ENCODE measurements at places on chromosomes 2 and 18. TPM values are rescaled to one million over a fixed set of nuclear protein-coding genes. Genes with fewer than 3 reads are reported as not detected.

- DNase-seq: no peak
These were observed 78.5 kb downstream of the UGGT1 start for GRCh38 chr2:128169497-128169896.

GRCh38 chr18:13003466-13003896 is 12.3 kb downstream of the CEP192 start:
- DNase-seq: no peak

DNA sequence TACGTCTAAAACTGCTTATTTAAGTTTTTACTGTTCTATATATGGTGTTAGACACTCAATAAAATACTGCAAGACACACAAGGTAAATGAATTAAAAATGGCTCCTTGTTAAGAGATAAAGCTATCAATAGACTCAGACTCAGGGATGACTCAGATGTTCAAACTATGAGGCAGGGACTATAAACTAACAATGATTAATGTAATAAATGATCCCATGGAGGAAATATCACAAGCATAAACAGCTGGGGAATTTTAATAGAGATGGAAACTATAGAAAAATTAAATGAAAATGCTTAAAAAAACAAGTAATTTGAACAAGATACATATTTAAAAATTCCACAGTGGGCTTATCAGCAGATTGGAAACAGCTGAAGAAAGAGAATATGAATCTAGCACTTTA is 650.8 kb downstream of the DCDC2C start:
- no peak for DNase-seq

DNA sequence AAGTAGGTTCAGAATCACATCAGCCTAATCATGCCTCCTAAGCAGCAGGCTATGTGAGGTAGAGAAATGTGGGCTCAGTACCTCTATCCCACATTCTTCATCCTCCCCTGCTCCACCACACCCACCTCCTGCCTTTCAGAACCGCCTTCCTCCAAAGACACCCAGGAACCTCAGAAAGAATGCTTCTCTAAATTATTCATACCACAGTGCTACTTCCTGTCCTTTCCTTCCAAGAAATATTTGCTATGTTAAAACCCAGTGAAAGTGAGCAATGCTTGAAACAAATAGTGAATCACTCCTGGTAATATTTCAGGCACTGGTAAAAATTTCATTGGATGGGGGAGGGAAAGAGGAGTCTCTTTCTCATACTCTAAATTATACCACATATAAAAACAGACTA is 24.0 kb upstream of the CREB1 start:
- no peak for DNase-seq

DNA sequence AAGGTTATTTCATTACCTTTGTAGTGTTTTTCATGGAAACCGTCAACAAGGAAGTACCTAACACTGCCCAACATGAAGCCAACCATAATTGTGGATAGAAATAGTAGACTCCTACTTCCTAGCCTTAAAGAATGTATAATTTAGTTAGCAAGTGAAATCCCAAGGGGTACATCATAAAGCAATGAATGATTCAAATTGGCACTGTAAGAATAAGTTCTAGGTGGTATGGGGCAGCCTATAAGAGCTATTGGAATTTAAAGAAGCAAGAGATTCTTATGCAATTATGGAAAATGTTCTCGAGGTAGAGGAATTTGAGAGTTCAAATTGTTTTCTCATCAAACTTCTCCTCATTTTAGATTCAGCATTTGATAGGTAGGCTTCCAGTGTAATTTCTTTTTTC is 157.9 kb downstream of the FMNL2 start:
- no peak for DNase-seq

ANKRD39 gene
- polyA plus RNA-seq: 9.4 TPM

DNA sequence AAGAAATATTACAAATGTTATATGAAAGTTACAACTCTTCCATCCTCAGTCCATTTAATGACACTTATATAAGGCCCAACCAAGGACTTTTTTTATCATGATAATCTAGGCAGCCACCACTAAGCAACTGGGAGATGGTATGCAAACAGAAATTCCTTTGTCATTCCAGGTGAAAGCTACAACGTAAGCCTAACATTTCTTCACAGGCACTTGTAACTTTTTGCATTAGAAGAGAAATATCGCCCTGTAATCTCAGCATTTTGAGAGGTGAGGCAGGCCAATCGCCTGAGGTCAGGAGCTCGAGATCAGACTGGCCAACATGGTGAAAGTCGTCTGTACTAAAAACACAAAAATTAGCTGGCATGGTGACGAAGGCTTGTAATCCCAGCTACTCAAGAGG is 581.2 kb upstream of the SLC8A1 start:
- DNase-seq: no peak

DNA sequence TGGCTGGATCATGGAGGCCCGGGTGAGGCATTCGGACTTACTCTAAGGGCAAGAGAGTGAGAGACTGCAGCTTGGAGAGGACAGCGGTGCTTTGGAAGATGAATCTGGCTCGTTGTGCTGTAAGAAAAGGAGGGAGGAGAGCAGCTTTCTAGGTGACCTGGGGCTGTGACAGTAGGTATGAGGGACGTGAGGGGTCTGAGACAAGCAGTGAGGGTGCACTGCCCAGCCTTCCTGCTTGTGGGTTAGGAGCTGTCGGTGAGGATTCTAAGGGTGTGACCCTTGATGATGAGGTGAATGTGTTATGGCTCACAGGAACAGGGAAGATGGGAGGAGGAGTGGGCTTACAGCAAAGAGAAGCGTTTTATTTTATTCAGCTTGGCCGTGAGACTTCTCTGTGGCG is 27.1 kb upstream of the RHOB start:
- no peak for DNase-seq

- no peak for DNase-seq
These were observed 50.6 kb upstream of the SETBP1 start for GRCh38 chr18:44630118-44630517.

DNA sequence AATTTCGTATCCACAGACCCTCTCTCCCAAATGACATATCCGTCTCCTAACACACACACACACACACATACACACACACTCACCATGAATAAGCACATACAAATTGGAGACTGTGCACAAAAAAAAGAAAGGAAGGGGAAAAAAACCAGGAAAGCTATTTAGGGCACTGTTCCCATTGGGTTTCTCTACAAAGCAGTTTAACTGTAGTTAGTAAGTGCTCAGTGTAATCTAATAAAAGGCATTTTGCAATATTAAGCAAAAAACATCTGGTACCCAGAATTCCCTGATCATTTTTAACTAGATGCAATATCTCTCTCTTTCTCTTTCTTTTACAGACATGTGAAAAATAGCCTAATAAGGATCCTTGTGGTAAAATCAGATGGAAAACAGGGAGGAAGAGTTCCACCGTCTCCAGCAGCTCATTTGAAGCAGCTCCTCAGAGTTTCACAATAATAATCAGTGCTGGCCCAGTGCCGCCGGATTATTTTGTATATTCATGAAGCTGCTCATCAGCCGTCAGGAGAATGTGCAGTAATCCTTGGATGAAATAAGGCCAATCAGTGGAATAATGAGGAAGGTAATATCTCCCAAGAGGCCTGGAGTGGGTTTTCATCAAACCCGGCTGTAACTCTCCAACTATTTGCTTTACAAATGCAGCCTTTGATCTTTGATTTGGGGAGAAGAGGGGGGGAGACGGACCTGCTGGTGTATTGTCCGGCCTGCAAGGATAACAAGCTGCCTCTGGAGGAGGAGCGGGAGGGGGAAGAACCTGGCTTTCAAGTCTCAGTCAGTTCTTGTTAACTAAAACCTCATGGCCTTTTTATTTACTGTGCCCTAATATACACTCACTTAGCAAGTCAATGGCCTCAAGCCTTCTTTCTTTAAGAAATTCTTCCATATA is 227.6 kb upstream of the SMIM21 start:
- peak; percentile 50 for DNase-seq

- no peak for DNase-seq
These were observed at the start of gene ABHD1 for GRCh38 chr2:27123302-27124150. TSS of gene ABHD1 (plus strand) at chr2:27123815. CDS start at chr2:27123949, 134 bp downstream.

NAGK gene
- not detected for polyA plus RNA-seq

DNA sequence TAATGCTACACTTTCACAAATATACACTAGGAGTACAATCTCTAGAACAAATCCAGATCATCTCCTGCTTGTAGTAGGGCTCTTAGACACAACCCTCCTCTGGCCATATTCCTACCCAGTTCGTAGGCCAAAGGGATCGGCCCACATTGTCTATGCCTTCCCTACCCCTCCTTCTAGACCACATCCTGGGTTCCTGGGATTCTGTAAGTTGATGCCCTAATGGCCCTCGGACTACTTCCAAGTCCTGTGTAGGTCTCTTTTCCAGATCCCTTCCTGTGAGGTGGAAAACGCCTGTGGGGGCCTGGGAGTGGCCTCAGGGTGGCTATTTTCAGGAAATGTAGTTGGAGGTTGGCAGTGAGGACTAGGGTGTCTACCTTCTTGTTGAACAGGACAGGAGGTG is 289.7 kb downstream of the ZNF385B start:
- DNase-seq: no peak

DNA sequence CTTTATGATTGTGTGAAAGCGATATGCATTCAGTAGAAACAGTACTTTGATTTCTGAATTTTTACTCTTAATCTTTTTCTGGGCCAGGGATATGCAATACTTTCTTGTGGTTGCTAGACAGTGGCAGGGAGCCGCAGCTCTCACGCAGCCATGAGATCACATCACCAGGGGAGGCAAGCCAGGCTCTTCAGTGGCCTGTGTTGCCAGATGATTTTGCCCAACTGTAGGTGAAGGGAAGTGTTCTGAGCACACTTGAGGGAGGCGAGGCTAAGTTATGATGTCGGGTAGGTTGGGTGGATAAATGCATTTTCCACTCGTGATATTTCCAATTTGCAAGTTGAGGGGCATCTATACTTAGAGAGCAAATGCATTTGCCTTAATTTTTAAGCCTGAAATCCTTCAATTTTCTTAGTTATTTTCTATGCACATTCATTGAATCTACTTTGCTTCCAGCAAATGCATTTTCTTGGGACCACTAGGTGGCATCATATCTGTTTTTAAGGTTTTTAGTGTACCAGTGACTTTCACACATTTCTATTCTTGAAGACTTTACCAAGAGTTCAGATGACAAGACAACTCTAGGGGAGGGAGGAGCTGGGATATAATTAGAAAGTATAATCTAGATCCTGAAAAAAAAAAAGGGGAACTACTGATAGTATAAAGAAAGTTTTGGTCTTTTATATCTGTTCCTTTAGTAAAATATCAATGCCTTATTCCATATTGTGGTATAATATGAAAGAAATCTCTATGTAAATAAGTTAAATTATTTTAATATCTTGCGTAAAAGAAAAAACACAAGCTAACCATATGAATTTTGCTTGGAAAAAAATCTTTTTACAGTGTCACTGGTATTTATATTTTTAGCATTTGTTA is 643.3 kb downstream of the SOCS6 start:
- peak; percentile 4 for DNase-seq

Data from muscle of arm (tissue), 14 donors.